ENCODE measurements at places on chromosomes 13 and 19. TPM values are rescaled to one million over a fixed set of nuclear protein-coding genes. Genes with fewer than 3 reads are reported as not detected.
A peak's percentile ranks its signal among the peaks of the same experiment; 100 is the strongest.

DNA sequence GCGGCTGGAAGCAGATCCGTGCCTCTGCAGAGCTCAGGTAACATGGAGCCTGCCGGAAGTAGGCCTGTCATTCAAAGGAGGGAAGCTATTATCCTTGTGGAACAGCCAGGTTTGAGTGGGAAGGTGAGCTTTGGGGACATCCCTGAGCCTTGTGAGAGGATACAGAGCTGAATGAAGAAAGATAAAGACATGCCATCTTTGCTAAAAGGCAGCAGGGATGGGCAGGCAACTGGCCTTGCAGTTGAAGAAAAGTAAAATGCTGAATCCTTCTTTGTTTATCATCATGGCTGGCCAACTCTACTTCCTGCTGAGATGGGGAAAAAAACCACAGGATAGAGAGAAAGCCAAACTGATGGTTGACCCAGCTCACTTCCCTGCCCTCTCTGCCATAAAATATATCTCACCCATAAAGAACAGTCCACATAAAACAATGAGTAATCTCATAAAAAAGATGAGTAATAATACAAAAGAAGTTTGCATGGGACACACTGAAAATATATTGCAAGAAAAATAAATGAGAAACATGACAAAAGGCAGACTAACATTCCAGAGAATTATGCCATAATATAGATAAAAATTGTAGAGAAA, 226.3 kb downstream of the DLEU7 start:
- no peak for DNase-seq
- H3K36me3 ChIP-seq, result no peaks in the 10 kb centered on the region
- no peaks in the 10 kb centered on the region for H3K27me3 ChIP-seq
- no peak overlapping the region for H3K27ac ChIP-seq
- H3K4me3 ChIP-seq, result no peak overlapping the region

- DNase-seq, result no peak
- H3K27ac ChIP-seq, result no peak overlapping the region
- H3K4me1 ChIP-seq, result no peaks in the 10 kb centered on the region
- no peaks in the 10 kb centered on the region for H3K36me3 ChIP-seq
These were observed 181.1 kb downstream of the DCT start for GRCh38 chr13:94298346-94298745.

- no peaks in the 10 kb centered on the region for H3K36me3 ChIP-seq
- DNase-seq, result no peak
- no peak overlapping the region for H3K4me3 ChIP-seq
- no peak overlapping the region for H3K27ac ChIP-seq
These were observed 41.5 kb upstream of the F7 start for GRCh38 chr13:113064000-113064533.

DNA sequence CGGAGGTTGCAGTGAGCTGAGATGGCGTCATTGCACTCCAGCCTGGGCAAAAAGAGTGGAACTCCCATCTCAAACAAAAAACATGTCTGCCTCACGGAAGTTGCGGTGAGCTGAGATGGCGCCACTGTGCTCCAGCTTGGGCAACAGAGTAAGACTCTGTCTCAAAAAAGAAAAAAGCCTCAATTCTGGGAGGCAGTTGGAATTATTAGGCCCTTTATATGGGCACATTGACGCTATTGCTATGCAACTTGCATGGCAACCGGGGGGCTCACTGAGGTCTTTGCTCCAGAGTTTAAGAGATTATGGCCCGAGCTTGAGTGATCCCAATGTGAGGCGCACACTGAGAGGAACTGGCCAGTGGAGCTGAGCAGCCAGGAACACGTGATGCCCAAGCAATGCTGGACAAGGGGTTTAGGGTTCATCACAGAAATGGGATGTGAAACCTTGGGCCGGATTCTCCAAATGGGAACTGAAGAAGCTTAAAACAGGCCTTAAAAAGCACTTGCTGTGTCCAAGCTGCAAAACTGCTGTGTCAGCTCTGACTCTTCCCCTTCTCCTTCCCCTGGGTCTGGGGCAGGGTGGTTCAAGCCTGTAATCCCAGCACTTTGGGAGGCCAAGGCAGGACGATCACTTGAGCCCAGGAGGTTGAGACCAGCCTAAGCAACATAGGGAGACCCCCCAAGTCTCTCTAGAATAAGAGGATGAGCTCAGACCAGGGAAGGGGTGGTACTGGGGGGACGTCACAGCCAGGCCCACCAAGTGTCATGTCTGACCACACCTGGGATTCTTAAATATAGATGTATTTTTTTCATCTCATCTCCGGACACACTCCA, 2.5 kb downstream of the FTL start:
- H3K27ac ChIP-seq, result peak overlapping the region; percentile 95
- no peaks in the 10 kb centered on the region for H3K36me3 ChIP-seq
- peak overlapping the region; percentile 72 for H3K4me3 ChIP-seq

ZNF98 gene
- not detected for total RNA-seq

All from Peyer's patch (tissue), 4 donors.